ENCODE measurements at places on chromosomes 2 and 18. TPM values are rescaled to one million over a fixed set of nuclear protein-coding genes. Genes with fewer than 3 reads are reported as not detected.

Gene SRD5A2
- not detected for total RNA-seq

Gene MREG
- total RNA-seq = 3.0 TPM

Gene TMEFF2
- total RNA-seq = not detected

Gene SPEG
- 9.9 TPM for total RNA-seq

Gene POTEC
- total RNA-seq = not detected

Gene GKN2
- 0.22 TPM for total RNA-seq

Gene ITPRIPL1
- total RNA-seq = 1.7 TPM

Gene AGXT
- not detected for total RNA-seq

Gene MRPS5
- 33.5 TPM for total RNA-seq

Gene BOK
- total RNA-seq = 37.4 TPM

Gene MTCL1
- 53.5 TPM for total RNA-seq

Gene HNMT
- 20.3 TPM for total RNA-seq

Gene CFC1
- total RNA-seq = not detected

Gene IL1F10
- total RNA-seq = not detected

Gene SPATA3
- not detected for total RNA-seq

Gene GAREM2
- total RNA-seq = 1.3 TPM

Gene TSPYL6
- not detected for total RNA-seq

Gene SERPINB3
- not detected for total RNA-seq
